ENCODE measurements at places on chromosomes 7 and 10.
A peak's percentile ranks its signal among the peaks of the same experiment; 100 is the strongest.

GRCh38 chr7:25781704-25782103 lies 370.3 kb upstream of the NFE2L3 start:
- no peak for DNase-seq

DNA sequence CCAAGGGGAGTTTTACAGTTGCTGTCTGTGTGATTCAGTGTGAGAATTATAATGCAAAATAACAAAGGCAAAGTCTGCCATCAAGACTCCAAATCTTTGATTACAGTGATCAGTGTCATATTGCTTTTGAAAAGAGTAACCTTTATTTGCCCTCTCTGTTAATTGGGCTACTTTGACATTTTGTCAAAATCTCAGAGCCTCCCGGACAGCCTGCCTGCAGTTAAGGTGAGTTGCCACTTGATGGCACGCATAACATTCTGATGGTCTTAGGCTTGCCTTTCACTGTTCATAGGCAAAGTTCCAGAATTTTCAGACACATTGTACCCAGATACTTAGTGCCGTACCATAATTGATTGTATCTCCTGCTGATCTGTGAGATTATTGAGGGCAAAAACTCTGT lies 253.5 kb downstream of the ABCA13 start:
- DNase-seq, result no peak

GRCh38 chr10:112896722-112897121 lies 53.3 kb upstream of the TCF7L2 start:
- DNase-seq, result no peak

GRCh38 chr7:46651070-46651469 lies 730.0 kb upstream of the IGFBP3 start:
- no peak for DNase-seq

- no peak for DNase-seq
Observed at GRCh38 chr10:79335094-79335469, 12.2 kb upstream of the PPIF start.

DNA sequence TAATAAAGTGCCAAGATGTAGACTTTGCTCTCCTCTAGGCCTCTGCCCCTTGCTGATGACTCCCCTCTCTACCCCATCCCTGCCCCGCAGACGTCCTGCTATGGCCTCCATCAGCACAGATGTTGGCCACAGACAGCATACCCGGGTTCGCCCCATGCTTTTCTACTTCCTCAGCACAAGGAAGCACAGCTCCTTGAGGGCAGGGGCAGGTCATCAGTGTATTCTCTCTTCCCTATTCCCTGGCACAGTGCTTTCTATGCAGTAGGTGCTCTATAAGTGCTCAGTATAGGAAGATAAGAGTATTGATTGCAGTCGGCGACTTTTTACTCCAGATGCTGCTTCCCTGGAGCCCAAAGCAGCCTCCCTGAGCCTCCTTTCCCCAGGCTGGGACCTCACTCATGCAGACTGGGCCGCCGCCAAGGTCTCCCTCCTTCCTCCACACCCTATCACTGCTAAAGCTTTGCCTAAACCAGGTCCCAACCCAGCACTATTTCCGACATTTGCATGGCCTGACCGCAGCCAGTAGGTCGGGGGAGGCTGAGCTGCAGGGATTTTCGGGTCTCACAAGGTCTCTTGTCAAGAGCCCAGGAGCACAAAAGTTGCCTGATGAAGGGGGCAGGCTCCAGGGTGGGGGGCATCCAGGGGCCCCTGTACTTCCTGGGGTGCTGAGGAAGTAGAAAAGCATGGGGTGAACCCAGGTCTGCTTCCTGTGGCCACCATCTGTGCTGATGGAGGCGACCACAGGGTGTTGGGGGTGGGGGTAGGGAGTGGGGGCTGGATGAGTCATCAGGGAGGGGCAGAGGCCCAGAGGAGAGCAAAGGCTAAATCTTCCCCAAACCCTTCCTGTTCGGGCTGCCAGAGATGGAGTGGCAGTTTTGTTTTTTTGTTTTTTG lies 8.0 kb downstream of the CALHM3 start:
- DNase-seq, result peak; percentile 53

GRCh38 chr10:112562122-112562521 lies 115.1 kb downstream of the VTI1A start:
- DNase-seq, result no peak

- no peak for DNase-seq
Observed at GRCh38 chr7:134613623-134614347, 32.9 kb upstream of the BPGM start.

DNA sequence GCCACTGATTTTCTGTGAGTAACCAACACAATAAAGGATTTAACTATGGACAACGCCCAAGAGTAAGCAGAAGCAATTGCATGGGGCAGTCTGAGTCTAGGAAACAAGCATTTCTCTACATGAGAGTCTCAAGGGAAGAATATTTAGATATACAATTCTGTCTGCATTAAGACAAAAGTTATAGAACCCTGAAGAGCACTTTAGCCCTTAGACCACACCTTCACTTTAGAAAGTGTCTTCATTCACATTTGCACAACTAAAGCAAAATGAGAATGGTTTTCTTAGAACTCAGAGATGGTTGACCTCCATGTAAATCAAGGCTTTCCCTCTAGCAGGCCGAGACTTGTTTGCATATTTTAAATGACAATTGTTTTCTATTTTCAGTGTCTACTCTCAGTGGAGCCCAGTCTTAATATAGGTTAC lies 25.5 kb upstream of the TRIM24 start:
- no peak for DNase-seq

DNA sequence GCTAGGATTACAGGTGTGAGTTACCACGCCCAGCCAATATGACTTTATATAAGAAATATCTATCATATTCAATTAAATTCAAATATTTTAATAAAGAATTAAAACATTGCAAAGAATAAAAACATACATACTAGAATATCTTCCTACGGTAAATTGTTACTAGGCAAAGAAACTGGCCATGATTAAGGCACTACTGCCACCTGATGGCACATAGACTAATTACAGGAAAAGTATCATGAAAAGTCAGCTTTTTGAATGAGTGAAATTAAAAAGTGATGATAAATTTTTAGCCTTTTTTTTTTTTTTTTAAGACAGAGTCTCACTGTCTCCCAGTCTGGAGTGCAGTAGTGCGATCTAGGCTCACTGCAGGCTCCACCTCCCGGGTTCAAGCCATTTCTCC lies 30.9 kb downstream of the MRPS33 start:
- DNase-seq, result peak; percentile 20

DNA sequence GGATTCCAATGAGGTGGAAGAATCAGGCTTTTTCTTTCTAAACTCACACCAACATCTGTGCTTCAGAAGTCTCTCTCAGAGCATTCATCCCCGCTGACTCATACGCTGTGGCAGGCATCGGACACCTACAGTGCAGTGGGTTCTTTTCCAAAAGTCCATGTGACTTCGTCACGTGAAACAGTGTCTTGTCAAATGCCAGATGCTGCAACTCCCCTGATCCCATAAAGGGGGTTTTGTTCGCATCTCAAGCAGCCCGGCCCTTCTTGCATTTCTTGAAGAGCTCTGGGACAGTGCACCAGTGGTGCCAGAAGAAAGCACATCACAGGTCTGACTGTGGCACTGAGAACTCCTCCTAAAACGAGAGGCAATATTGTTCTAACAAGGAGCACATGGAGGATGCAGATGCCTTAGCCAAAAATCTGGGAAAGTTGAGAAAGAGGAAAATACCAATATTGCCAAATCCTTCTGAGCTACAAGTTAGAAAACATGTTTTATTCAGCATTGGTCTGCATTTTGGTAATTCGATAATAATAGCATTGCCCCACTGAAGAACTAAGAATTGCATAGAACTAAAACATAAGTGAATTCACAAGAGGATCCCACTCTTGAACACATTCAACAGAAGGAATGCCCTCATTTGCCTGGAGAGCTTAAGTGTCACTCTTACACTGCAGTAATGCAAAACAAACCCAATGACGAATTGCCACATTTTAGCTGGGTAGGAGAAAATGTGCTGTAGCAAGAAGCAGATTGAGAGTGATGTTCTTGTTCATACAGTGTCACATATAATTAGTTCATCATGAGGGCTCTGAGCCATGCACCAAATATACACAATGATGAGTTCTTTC lies 204.4 kb downstream of the CXCL12 start:
- DNase-seq, result no peak

DNA sequence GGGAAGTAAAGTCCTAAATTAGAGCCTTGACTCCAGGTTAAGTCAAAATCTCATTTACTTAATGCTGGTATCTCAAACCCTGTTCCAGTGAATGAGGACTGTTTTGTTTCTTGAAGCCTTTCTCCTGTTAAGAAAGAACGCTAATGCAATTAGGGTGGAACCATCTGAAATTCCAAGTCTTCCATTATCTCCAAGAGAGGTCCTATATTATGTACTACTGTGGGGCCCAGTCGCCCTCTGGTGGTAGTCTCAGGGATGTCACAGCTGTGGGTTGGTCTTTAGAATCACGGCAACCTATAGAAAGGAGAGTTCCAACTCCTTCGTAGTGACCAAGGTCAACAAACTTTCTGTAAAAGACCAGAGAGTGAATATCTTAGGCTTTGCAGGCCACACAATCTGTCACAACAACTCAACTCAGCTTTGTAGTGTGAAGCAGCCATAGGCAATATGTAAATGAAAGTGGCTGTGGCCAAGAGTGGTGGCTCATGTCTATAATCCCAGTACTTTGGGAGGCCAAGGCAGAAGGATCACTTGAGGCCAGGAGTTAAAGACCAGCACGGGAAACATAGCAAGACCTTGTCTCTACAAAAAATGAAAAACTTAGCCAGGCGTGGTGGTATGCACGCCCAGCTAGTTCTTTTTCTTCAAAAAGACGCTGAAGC lies 9.3 kb downstream of the RPP38 start:
- peak; percentile 52 for DNase-seq

GRCh38 chr7:22124941-22125340 lies 179.2 kb upstream of the CDCA7L start:
- DNase-seq, result no peak

- no peak for DNase-seq
Observed at GRCh38 chr7:82080254-82080927, 310.5 kb upstream of the HGF start.

DNA sequence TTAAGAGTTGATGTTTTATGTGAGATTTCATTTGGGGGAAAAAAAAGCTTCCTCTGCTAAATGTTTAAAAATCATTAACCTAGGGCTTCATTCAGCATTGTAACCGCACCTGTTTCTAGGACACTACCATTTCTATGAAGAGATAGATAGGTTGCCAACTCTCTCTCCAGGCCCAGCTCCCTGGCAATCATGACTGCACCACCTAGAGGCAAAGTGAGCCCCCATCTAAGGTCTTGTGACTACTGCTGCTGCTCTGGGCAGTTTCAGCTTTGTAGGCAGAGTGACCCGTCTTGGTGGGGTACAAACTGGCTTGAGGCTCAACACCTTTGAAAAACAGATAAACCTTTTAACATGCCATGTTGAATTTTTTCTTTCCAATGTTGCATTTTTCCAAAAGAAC lies 27.3 kb upstream of the MRC1 start:
- no peak for DNase-seq

DNA sequence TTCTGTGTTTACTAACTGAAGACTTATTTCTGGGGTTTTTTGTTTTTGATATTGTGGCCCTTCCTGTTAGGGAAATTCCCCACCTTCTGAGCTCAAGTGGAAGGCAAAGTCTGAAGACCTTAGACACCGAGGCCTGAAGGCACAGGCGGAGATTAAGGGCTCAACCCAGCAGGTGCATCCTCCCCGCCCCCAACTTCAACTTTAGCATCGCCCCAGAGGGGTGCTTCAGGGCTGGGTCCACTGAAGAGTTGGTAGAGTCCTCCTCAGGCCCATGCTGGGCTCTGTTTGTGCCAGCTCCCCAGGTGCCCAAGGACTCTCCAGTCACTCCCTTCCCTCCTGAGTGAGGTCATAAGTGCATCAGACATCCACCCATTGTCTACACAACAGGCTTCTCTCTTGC lies 9.4 kb upstream of the PPIA start:
- DNase-seq, result no peak

GRCh38 chr10:131928248-131929095 lies 27.7 kb downstream of the PPP2R2D start:
- no peak for DNase-seq

DNA sequence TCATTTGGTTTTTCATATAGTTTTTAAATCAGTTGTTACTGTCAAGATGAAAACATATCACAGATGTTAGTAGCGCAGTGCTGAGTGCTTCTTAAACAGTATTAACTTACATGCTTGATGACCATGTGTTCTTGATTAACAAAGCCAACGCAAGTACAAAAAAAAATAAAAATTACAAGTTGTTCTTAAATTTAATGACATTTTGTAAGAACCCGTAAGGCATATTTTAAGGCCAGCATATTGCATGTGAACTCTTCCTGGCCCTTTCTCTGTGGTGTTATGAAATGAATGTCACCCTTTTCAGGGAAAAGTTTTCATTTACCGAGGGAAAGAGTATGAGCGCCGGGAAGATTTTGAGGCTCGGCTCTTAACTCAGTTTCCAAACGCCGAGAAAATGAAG lies 140.4 kb upstream of the NPS start:
- no peak for DNase-seq
